IMR-90 (cell line): ENCODE measurements at places on chromosomes 2 and 18.

- DNase-seq = no peak
Measured at GRCh38 chr2:148764815-148765214, 110.2 kb upstream of the KIF5C start.

- no peak for DNase-seq
Measured at GRCh38 chr2:240946654-240947053, 40.5 kb downstream of the CROCC2 start.

DNA sequence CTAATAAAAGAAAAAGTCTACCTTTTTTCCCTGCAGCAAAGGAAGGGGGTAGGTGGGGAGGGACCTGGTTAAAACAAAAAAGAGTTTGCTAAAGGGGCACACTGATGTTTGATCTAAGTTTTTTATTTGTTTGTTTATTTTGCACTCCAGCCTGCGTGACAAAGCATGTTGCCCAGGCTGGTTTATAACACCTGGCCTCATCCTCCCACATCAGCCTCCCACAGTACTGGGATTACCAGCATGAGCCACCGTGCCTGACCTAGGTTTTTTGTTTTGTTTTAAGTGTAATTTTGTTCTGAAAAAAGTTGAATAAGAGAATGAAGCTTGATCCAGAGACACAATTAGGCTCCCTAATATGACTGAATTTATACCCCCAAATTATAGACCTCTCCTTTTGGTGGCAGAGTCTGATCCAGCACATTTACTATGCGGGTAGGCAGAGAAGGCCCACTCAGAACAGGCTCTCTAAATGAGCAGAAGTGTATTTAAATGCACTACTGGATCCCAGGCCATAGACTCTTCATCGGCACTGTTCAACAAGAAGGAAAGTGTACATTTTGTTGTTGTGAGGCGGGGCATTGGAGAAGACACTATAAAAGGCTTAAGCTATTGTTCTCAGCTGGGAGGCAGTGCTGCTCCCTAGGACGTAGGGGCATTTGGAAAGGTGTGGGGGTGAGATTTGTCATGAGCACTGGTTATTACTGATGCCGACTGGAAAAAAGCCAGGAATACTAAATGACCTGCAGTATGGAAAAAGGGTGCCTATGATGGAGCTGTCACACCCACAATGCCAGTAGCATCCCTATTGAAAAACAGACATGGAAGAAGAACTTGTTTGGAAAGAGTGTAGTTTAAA lies 32.4 kb downstream of the MRPS9 start:
- no peak for DNase-seq

GRCh38 chr2:218895759-218896500 lies 15.3 kb downstream of the WNT10A start:
- DNase-seq = no peak

- DNase-seq = no peak
Measured at GRCh38 chr2:38178119-38178518, 102.2 kb upstream of the CYP1B1 start.
